ENCODE measurements at places on chromosomes 5 and 9. TPM values are rescaled to one million over a fixed set of nuclear protein-coding genes. Genes with fewer than 3 reads are reported as not detected.

DNA sequence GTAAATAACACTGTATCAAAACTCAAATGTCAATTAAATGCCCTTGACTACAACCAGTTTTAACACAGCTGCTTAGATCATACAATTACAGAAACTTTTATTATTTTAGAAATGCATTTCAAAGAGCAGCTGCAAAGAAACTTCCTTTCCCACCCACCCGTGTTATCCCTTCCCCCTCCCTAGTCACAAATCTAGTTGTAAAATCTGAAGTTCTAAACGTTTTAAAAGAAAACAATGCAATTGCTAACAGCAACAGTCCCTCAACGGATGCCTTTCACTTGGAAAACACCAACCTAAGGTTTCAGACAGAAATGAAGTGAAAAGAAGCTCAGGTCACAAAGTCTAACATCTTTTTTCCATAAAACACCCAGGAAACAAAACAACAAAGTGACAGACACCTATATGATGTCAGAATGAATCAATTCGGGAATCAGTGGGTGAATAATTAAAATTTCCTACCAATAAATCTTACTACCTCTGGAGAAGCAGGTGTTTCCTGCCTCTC, 100.3 kb downstream of the FBXW11 start:
- H3K36me3 ChIP-seq, result peaks cover 15% of the 10 kb centered on the region
- DNase-seq, result no peak
- peak overlapping the region; percentile 1 for H3K4me3 ChIP-seq
- no peak overlapping the region for H3K27ac ChIP-seq

DNA sequence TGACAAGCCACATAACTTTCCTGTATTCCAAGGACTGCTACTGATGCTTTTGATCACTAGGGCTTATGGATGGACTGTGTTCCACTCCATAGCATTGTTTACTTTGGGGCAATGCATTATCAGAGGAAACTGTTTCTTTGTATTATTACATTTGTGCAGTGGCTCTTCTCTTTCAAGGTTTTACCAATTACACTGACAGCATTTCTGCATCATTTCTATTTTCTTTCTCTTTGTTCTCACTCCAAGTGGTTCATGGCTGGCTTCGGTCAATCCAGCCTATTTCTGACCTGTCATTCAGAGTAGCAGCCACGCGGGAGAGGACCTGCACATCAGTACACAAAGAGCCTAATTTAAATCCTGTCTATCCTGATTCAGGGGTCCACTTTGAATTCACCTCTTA, 711.0 kb downstream of the TLE4 start:
- H3K4me1 ChIP-seq, result no peaks in the 10 kb centered on the region
- no peak overlapping the region for H3K4me3 ChIP-seq
- no peak overlapping the region for H3K27ac ChIP-seq
- no peak for DNase-seq
- H3K27me3 ChIP-seq, result no peaks in the 10 kb centered on the region
- no peaks in the 10 kb centered on the region for H3K36me3 ChIP-seq

DNA sequence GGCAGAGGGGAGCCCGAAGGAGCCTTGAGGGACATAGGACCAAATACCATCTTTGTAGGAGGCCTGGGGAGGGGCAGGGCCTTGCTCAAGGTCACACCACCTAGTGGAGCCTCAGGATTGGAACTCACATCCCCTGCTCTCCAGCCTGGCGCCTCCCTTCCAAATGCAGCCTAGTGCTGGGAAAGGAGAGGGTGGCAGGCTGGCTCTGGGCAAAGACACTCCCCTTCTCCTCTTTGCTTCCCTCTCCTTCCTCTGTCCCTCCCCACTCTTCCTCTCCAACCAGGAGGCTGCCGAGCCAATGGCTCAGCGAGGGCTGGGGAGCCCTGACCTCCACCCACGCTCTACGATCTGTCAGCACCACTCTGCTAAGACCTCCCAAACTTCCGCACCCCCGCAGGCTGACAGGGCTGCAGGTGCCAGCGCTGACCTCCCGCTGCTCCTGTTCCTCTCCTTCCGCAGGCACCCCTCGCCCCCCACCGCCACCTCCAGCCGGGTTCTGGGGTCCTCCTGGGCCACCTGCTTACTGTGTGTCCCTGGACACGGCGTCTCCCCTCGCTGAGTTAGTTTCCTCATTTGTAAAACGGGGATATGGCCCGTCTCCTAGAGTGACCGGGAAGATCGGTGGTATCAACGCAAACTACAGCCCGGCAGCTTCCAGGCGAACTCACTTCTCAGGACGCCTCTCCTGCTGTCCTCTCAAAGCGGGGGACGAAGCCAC, 52.9 kb downstream of the C9orf50 start:
- peak overlapping the region; percentile 82 for H3K4me3 ChIP-seq
- H3K36me3 ChIP-seq, result no peaks in the 10 kb centered on the region
- H3K27me3 ChIP-seq, result no peaks in the 10 kb centered on the region
- H3K27ac ChIP-seq, result peak overlapping the region; percentile 68
- DNase-seq, result peak; percentile 88

GRCh38 chr5:156420665-156421064, 93.7 kb downstream of the SGCD start:
- DNase-seq, result no peak
- peaks cover 4% of the 10 kb centered on the region for H3K27me3 ChIP-seq
- no peaks in the 10 kb centered on the region for H3K36me3 ChIP-seq
- H3K27ac ChIP-seq, result no peak overlapping the region
- H3K4me1 ChIP-seq, result peaks cover 10% of the 10 kb centered on the region

- H3K27me3 ChIP-seq, result no peaks in the 10 kb centered on the region
- H3K36me3 ChIP-seq, result no peaks in the 10 kb centered on the region
- H3K27ac ChIP-seq, result no peak overlapping the region
- peaks cover 3% of the 10 kb centered on the region for H3K4me1 ChIP-seq
- DNase-seq, result no peak
These were observed 32.6 kb upstream of the SLC6A19 start for GRCh38 chr5:1168796-1169195.

GRCh38 chr5:180334751-180335613, 18.2 kb downstream of the GFPT2 start:
- H3K4me1 ChIP-seq, result peaks cover 16% of the 10 kb centered on the region
- DNase-seq, result no peak
- peaks cover 53% of the 10 kb centered on the region for H3K36me3 ChIP-seq
- no peak overlapping the region for H3K4me3 ChIP-seq

SMIM33 gene
- total RNA-seq, result not detected

SLC6A19 gene
- total RNA-seq, result 0.16 TPM

C9 gene
- total RNA-seq, result not detected

NEUROG1 gene
- total RNA-seq, result not detected

AHRR gene
- total RNA-seq, result 1.3 TPM

GABRA1 gene
- total RNA-seq, result 1.6 TPM

ATOSB gene
- 22.7 TPM for total RNA-seq
